ENCODE measurements at places on chromosomes 13 and 19.

DNA sequence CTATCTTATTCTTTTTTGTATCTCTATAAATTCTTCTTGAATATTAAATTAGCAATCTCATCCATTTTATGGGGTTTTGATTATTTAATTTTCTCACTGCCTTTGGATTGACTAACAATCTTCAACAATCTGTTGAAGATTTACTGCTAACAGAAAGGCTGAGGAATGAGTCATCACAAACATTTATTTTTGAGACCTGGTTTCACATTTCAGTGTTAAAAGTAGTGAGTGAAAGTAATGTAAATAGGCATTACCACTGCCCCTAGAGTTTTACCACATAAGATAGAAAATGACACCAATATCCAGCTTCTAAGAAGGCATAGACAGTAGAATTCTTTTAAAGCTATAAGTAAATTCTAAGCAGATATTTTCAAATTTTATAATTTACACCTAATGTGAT, 472.8 kb downstream of the OLFM4 start:
- no peak for DNase-seq

DNA sequence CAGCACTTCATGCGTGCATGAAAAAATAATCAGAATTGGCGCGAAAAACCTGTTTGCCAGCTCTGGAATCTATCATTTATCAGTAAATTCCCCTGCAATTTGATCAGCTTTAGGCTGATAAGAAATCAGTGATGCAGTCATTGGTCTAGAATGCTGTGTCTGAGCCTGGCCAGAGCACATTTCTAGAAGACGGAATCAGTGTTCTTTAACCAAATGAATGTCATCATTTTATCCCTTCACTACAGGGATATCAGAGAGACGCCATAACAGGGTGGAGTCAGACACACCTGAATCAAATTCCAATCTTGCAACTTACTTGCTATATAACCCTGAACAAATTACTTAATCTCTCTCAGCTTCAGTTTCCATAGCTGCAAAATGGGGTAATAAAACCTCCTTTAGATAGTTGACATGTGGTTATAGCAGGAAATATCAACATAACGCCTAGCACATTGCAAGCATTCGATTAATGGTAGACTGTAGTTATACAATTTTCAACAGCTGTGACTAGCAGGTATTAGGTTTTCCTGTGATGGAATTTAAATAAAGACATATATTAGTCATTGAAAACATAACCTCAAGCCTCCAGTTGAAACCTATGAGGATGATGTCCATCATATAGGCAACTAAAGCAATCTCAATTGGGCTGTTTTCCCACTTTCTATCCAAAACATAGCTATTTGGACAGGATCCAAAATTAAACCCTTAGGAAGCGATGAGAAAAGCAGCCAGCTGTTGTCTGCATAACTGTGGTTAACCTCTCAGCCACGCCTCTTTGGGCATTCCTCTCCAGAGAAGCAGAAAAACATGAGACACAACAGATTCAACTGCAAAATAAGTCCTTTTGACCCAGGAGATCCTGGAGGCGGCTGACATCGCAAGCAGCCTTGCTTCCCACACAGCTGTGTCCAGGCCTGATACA, 51.6 kb upstream of the UBL3 start:
- peak; percentile 47 for DNase-seq

GRCh38 chr13:44487989-44488388, 88.1 kb downstream of the TSC22D1 start:
- no peak for DNase-seq

DNA sequence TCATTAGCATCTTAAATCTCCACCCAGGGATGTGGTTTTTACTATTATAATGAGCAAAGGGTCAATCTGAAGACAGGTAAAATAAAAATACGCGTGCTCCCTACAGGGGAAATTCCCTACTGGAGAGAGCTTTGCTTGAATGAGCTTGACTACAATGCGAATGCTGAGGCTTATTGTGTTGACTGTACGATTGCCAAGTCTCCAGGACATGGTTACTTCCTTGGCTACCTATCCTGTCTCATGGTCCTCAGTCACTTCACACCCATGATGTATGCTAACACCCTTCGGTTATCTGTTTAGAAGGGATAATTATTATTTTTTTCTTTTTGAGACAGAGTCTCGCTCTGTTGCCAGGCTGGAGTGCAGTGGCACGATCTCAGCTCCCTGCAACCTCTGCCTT, 61.7 kb downstream of the ZNF627 start:
- DNase-seq, result no peak
